ENCODE measurements at places on chromosomes 1 and 21.

DNA sequence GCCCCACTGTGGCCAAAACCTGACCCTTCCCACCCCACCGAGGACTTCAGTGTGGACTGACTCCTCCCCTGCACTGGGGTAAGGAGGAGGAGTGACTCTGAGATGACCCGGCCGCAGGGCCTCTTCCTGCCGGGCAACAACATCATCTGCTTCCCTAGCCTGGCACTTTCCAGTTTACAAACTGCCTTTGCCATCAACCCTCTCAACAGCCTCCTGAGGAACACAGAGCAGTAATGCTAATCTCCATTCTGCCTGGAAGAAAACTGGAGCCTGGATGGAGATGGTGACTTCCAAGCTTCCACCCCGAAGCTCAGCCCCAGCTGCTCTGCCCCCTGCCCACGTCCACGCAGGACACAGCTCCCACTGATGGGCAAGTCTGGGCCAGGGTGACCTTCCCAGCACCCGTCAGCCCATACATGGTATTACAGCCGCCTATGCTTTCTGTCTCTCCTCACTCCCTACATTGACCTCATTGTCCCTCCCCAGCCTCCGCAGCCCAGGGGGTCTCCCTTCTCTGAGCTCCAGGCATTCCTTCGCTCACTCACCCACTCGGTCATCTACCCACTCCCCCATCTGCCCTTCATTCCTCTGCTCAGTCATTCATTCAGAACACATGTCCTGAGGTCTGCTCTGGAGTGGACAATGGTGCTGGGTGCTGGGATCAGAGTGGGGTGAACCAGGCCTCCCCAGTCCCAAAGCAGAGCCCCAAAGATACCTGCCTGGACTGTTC, 34.2 kb downstream of the RAP1GAP start:
- DNase-seq: no peak

- peak; percentile 37 for DNase-seq
These were observed 14.8 kb upstream of the KIF1B start for GRCh38 chr1:10195570-10195969.

DNA sequence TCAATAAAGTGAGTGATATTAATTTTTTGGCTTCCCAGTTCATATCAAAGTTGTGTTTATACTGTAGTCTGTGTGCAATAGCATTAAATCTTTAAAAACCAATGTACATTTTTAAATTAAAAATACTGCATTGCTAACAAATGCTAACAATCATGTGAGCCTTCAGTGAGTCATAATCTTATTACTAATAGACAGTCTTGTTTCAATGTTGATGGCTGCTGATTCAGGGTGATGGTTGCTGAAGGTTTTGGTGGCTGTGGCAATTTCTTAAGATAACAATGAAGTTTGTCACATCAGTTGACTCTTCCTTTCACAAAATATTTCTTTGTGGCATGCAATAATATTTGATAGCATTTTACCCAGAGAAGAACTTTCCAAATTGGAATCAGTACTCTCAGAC, 109.0 kb downstream of the ZMYM4 start:
- DNase-seq: no peak

DNA sequence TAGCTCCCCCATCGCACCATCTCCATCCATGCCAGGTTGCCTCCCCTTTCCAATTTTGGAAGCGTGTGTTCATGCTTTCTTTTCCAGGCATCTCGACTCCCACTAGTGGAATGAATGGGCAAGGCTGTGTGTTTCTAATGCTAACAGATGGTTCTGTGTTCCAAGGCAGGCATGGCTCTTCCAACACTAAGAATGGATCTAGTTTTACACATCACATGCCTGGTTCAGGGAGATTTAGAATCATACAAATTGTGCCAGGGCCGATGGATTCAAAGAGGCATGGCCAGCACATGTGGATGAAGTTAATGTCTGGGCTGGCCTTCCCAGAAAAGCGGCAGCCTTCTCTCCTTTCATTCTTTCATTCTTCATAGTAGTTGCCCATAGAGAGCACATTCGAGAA, 438.7 kb downstream of the PRDM2 start:
- no peak for DNase-seq

- no peak for DNase-seq
These were observed 260.1 kb upstream of the C1orf174 start for GRCh38 chr1:4160181-4160580.

GRCh38 chr1:95790136-95790535, 556.1 kb downstream of the RWDD3 start:
- no peak for DNase-seq

- DNase-seq: no peak
These were observed 27.8 kb downstream of the DNM3 start for GRCh38 chr1:171869097-171869496.

DNA sequence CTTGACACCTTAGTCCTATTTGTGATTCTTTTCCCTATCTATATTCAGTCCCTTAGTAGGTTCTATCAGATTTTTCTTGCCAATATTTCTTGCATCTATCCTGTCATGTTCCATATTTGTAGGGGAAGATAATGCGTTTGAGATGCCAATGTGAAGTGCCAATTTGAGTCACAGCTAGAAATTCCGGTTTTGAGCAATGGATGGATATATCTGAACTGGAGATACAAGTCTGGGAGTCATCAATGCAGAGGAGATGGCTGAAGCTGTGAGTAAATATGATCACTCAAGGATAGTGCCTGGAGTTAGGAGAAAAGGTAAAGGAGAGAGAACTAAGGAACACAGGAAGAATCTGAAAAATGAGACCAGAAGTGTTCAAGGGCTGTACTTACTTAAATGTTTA, 93.8 kb downstream of the COQ8A start:
- no peak for DNase-seq

- DNase-seq: peak; percentile 5
These were observed 32.6 kb downstream of the UBE4B start for GRCh38 chr1:10065344-10065685.
